Endodermal cell (in vitro differentiated cells): ENCODE measurements at places on chromosomes 11 and 22. TPM values are rescaled to one million over a fixed set of nuclear protein-coding genes. Genes with fewer than 3 reads are reported as not detected.

GRCh38 chr22:19933341-19934241, 8.0 kb upstream of the COMT start:
- no peak overlapping the region for H3K4me3 ChIP-seq
- H3K27me3 ChIP-seq, result no peaks in the 10 kb centered on the region
- H3K36me3 ChIP-seq, result no peaks in the 10 kb centered on the region
- DNase-seq, result no peak
- H3K27ac ChIP-seq, result no peak overlapping the region

- H3K4me3 ChIP-seq, result no peak overlapping the region
- no peaks in the 10 kb centered on the region for H3K27me3 ChIP-seq
- DNase-seq, result no peak
- H3K27ac ChIP-seq, result no peak overlapping the region
Measured at GRCh38 chr11:79363256-79363655, 77.6 kb downstream of the TENM4 start.

DNA sequence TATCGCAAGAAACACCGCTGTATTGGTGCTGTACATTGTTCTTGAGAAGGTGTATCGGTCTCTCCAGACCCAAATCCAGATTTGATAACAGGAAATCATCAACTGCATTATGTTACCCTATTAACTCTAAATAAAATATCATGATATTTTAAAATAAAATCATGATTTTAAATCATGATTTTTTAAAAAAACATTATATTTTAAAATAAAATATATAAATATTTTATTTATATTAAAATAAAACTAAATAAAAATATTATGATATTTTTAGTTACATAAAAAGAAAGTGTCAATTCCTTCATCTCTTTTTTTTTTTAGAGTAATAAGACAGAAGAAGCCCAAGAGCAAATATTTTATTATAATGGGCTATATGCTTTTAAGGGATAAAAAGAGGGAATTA, 27.6 kb downstream of the RBMXL2 start:
- H3K4me1 ChIP-seq, result no peaks in the 10 kb centered on the region
- DNase-seq, result no peak

GRCh38 chr22:43333156-43333555, 10.0 kb downstream of the SCUBE1 start:
- no peak overlapping the region for H3K4me3 ChIP-seq
- H3K4me1 ChIP-seq, result no peaks in the 10 kb centered on the region
- no peaks in the 10 kb centered on the region for H3K36me3 ChIP-seq
- DNase-seq, result no peak
- no peak overlapping the region for H3K27ac ChIP-seq

- no peaks in the 10 kb centered on the region for H3K36me3 ChIP-seq
- no peaks in the 10 kb centered on the region for H3K4me1 ChIP-seq
- no peak overlapping the region for H3K4me3 ChIP-seq
- DNase-seq, result peak; percentile 81
- no peaks in the 10 kb centered on the region for H3K27me3 ChIP-seq
Measured at GRCh38 chr11:6568191-6568918, 35.1 kb downstream of the RRP8 start.

DNA sequence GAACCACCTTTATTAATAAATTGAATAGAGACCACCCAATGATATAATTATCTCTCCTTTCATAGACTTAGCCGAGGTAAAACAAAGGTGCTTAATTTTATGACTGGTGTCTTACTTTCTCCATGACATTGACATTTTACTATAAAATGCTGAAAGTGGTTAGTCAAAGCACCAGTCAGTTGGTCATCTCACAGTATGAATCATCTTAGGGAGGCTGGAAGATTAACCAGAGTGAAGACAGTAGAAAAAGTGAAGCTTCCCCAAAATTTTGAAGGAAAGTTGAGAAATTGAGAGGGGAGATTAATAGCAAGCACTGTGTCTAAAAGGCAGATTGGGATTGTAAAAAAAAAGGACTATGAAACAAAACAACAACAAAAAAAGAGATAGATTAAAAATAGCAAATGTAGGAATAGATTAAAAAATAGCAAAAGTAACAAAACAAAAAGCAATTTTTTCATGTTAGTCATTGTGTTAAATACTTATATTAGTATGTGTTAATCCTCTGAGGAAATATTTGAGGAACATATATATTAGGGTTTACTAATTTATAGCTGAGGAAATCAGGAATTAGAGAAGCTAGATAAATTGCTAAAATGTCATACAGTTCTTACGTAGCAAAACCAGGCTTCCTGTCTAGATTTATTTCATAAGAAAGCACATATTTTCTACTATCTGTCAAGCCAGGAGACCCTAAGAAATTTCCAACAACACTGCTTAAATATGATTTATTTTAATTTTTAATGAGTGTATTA, 557.3 kb upstream of the ANO5 start:
- DNase-seq, result no peak
- no peaks in the 10 kb centered on the region for H3K4me1 ChIP-seq
- H3K27ac ChIP-seq, result no peak overlapping the region
- H3K4me3 ChIP-seq, result no peak overlapping the region

DNA sequence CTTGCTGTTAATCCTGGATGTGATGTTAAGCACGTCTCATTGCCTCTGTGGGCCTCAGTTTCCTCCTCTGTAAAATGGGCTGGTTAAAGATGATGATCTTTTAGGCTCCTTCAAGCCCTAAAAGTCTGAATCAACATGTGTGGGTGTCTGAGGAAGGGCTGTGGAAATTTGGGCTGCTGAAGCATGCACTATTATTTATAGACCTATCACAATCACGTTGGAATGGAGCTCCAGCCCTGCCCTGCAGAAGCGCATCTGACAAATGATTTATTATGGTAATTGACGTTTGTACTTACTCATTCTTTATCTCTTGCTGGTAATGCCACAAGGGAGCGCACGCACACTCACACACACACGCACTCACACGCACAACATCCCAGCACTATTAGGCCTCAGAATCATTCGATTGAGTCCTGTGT, 20.4 kb downstream of the P2RX3 start:
- no peak overlapping the region for H3K27ac ChIP-seq
- H3K36me3 ChIP-seq, result no peaks in the 10 kb centered on the region
- no peak overlapping the region for H3K4me3 ChIP-seq
- DNase-seq, result no peak
- peaks cover 12% of the 10 kb centered on the region for H3K27me3 ChIP-seq

- no peak overlapping the region for H3K4me3 ChIP-seq
- no peak overlapping the region for H3K27ac ChIP-seq
- peak; percentile 87 for DNase-seq
- no peaks in the 10 kb centered on the region for H3K4me1 ChIP-seq
- no peaks in the 10 kb centered on the region for H3K36me3 ChIP-seq
- no peaks in the 10 kb centered on the region for H3K27me3 ChIP-seq
Measured at GRCh38 chr22:36569999-36570398, 41.0 kb upstream of the EIF3D start.

PTPRCAP gene
- 1.2 and 2.1 TPM in 2 replicates for total RNA-seq

CREB3L1 gene
- total RNA-seq, result 9.9 and 12.3 TPM in 2 replicates
